Tongue (tissue), 3 donors: ENCODE measurements at places on chromosomes 16 and 17. TPM values are rescaled to one million over a fixed set of nuclear protein-coding genes. Genes with fewer than 3 reads are reported as not detected.

GRCh38 chr16:69190598-69190997, 3.6 kb downstream of the SNTB2 start:
- DNase-seq, result no peak

The CMTM2 gene
- total RNA-seq, result not detected

- DNase-seq, result no peak
Measured at GRCh38 chr16:50166511-50167500, 13.7 kb downstream of the TENT4B start.

GRCh38 chr16:89556750-89557689, 3.5 kb upstream of the RPL13 start:
- peak; percentile 81 for DNase-seq

The TIMP2 gene
- 93.3 TPM for total RNA-seq

The CDH3 gene
- 16.3 TPM for total RNA-seq

The SCNN1B gene
- total RNA-seq, result 3.8 TPM

The CPNE7 gene
- total RNA-seq, result not detected

GRCh38 chr16:27892879-27893278, 170.6 kb downstream of the GSG1L start:
- no peak for DNase-seq
